ENCODE measurements at places on chromosomes 3 and 15. TPM values are rescaled to one million over a fixed set of nuclear protein-coding genes. Genes with fewer than 3 reads are reported as not detected.

- no peak for DNase-seq
Observed at GRCh38 chr3:143998266-143998665, 26.6 kb downstream of the DIPK2A start.

DNA sequence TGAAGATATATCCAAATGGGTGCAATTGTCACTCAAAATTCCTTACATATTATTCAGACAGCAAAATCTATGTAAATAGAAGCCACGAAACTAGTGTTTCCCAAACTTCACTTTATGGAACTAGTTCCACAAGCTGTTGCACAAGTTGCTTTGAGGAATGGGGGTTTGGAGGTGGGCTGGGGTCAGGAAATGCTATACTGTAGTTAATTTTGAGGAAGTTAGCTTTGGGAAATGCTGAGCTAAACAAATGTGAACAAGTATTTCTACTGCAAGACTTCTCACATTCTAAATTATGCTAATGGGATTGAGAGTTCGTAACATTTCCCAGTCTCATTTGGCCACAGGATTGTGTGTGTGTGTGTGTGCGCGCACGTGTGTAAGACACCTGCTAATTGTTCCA lies 28.7 kb upstream of the SAMMSON start:
- no peak for DNase-seq

DNA sequence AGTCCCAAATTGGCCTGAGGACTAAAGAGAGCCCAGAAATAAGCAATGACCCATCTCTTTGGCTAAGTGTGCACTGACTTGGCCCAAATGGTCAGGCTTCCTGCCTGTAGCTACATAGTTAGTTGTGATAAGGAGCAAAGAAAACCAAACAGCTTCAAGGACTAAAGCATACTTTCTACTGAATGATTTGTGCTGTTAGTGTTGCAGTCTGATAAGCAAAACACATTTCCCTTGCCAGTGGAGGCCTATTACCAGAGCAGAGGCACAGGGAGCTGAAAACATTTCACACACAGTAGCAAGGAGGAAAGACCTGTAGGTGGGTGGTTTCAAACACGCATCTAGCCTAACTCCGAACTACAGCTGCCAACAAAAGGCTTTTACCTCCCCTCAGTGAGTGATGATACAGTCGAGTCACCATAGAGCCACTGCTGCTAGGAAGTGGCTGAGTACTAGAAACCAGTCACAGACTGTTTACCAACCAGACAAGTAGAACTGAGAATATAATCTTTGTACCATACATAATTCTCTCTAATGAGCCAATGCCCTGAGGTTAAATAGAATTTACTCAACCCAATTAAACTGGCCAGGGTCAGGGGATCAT lies 222.3 kb upstream of the THBS1 start:
- DNase-seq: no peak

GADL1 gene
- total RNA-seq: not detected

Measured in NCI-H460 (cell line).